CMK (cell line): ENCODE measurements at places on chromosomes 16 and 17.

- DNase-seq: no peak
Measured at GRCh38 chr16:12519986-12520385, 283.7 kb downstream of the CPPED1 start.

GRCh38 chr17:60447375-60447774, 25.1 kb downstream of the CHCT1 start:
- DNase-seq: no peak

DNA sequence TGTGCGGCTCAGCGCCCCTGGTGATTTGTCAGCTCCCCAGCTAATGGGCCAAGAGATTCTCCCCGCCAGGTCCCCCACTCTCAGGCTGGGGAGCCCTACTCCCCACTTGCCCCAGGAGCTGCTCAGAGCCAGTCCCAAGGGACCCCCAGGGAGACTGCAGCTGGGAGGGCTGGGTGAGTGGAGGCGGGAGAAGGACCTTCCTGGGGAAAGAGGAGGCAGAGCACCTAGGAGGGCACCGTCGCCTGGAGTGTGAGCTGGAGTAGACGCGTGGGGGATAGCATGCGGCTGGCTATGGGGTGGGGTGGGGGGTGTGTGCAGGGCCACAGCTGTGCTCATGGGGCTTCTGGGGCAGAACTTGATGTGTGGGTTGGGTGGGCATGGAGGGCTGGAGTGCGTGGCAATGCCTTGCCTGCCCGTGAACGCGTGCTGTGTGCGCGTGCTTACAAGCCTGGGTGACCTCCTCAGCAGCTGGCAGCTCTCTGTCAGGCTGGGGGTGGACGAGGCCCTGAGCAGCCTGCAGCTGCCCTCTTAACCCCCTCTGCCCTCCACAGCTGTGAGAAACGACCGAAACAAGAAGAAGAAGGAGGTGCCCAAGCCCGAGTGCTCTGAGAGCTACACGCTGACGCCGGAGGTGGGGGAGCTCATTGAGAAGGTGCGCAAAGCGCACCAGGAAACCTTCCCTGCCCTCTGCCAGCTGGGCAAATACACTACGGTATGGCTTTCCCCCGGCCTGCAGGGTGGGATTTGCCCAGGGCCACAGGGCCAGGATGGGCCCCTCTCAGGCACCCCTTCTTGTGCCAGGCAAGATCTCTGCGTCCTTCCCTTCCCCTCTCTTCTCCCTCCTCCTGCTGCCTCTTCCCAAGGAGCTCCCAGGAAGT, 12.9 kb downstream of the GJD3 start:
- DNase-seq: no peak

GRCh38 chr17:9205520-9206409, 184.5 kb downstream of the NTN1 start:
- DNase-seq: no peak

DNA sequence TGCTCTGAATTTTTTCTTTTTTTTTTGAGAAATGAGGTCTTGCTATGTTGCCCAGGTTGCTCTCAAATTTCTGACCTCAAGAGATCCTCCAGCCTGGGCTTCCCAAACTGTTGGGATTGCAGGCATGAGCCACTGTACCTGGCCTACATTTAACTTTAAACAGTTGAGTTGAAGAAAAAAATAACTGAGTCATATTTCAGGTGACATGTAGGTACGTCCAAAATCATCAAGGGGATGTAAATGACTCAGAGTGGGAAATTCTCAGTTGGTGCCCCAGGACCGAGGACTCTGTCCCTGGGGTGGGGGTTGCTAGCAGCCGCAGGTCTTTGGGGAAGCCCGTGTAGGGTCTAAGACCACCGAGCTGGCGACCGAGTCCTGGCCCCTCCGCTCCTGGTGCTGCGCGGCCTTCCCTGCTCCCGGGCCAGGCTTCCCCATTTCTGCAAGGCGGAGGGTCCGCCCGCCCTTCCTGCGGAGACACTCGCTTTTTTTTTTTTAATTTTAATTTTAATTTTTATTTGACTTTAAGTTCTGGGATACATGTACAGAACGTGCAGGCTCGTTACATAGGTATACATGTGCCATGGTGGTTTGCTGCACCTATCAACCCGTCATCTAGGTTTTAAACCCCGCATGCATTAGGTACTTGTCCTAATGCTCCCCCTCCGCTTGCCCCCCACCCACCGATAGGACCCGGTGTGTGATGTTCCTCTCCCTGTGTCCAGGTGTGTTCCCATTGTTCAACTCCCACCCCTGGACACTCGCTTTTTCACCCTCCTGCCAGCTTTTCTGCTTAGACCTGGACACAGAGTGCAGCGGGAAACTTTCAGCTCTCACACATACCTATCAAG, 12.7 kb upstream of the N4BP1 start:
- DNase-seq: no peak

DNA sequence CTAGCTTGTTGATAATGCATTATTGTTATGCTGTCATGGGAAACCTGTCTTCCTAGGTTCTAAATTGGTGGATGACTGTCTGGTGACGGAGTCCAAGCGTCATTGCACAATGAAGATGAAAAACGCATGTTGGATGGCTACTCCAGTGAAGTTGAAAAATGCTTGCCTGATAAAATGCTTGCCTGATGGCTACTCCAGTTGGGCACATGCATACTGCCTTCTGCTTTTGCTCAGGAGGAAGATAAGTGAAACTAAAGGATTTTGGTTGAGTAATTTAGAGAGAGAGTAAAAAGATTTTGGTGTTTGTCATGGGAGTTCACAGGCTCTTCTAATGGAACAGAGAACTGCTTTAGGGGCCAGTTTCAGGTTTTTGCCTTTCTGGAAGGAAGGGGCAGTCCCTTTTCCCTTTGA, 118.6 kb downstream of the PRKCA start:
- no peak for DNase-seq

DNA sequence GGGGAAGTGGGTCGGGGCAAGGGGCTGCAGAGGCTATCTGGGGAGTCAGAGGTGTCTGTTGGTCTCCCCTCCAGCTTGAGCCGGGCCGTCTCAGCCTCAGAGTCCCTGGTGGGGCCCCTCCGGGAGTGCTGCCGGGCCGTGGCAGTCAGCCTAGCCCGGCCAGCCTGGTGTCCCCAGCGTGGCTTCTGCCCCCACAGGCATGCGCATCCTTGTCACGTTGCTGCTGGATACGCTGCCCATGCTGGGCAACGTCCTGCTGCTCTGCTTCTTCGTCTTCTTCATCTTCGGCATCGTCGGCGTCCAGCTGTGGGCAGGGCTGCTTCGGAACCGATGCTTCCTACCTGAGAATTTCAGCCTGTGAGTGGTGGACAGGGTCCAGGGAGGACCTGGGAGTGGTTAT, 11.2 kb downstream of the CACNA1G start:
- DNase-seq: no peak

DNA sequence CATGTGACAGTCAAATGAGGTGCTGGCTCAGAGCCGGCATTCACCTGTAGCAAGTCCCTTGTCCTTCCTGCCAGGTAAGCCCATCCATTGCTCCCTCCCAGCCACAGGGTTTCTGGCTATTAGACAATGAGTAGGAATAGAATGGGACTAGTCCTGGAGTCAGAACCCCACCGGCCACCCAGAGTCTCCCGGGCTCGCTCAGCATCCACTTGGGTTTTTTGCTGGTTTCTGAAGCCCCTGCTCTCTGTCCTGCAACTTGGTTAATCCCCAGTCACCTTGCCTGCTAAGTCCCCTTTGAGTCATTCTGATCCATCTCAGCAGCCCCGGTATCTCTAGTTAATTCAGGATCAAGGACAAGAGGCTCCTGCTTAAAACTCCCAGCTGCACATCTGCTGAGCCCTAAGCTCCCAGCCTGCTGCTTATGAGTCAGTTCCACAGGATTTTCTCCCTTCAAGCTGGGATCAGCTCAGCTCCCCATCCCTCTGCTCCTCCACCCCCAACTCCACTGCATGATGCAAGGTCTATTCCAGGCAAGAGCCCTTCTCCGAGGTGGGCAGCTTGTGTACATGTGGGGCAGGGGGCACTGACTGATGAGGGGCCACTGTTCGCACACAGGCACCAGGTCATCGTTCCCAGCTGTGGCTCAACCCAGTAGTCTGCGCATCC, 19.9 kb upstream of the MRPS23 start:
- DNase-seq: no peak

GRCh38 chr16:31874366-31875111, 932 bp downstream of the ZNF267 start:
- DNase-seq: no peak

- DNase-seq: no peak
Measured at GRCh38 chr16:82715160-82715559, 88.4 kb downstream of the CDH13 start.

GRCh38 chr16:58563235-58563634, 47.9 kb downstream of the SETD6 start:
- DNase-seq: no peak

GRCh38 chr16:51166091-51166490, 15.0 kb upstream of the SALL1 start:
- no peak for DNase-seq

DNA sequence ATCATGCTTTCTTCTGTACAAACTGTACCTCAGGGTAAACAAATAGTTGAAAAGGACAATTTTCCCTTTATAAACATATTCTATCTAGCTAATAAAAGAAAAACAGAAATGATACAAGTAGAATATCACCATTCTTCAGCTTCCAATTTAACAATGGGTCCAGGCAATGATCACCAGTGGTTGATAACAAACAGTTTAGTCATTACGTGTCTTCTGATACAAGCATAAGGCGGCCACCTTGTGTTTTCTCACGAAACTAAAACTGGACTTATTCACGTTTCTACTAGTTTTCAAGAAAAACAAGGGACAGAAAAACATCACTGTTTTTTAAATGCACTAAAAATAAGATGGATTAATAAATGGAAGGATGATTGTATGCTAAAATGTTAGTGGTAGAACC, 58.3 kb downstream of the STH start:
- no peak for DNase-seq

GRCh38 chr16:66596986-66597848, 7.3 kb upstream of the CMTM3 start:
- DNase-seq: no peak

DNA sequence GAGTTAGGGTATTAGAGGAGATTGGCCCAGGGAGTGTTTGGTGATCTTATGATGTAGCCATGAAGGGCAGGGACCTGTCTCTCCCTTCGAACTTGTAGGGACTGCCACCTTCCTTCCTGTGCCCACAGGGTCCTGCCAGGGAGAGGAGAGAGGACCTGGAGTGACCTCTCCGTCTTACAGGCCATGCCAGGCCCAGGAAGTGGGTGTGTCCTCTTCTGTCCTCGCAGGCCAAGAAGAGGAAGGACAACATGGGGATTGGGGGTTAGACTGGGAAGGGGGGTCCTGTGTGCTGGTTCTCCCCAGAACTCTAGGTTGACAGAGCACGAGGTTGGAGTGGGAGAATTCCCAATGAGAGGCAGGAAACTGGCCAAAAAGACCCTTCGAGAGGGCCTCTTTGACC, 43.4 kb upstream of the TAC4 start:
- DNase-seq: no peak

DNA sequence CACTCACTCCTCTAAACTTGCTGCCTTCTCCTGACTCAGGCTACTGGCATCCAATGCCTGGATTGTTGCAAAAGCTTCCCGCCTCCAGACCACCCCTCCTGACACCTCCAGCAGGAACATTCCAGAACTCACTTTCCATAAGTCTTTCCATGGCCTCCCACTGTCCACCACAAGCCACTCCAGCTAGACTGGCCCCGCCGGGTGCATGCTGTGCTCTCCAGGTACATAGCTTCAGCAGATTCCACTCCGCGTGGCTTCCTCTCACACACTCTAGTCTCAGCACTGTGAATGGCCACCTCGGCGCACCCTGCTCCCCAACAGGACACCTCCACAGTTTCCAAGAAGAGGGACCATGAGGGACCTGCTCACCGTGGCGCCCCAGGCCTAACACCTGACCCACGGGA, 25.9 kb upstream of the FAAP100 start:
- no peak for DNase-seq

DNA sequence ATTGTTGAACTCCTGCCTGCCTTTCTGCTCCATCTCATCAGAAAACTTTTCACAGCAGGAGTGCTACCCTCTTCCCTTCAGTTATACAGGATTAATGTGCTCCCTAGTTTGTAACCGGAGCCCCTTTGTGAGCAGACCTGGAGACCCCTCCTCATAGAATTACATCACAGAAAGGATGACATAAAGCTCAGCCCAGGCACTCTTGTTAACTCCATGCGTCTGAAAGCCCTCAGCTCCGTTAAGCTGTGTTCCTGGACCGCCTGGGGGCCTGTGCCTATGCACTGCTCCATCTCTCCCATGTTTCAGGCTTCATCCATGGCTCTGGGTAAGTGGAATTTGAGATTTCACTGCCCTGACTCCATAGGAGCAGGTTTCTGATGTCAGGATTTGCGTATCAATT, 7.6 kb downstream of the WSCD1 start:
- no peak for DNase-seq

GRCh38 chr16:24208710-24209109, 47.4 kb upstream of the CACNG3 start:
- DNase-seq: no peak

GRCh38 chr17:77505181-77505639, 364.4 kb downstream of the SEC14L1 start:
- no peak for DNase-seq

DNA sequence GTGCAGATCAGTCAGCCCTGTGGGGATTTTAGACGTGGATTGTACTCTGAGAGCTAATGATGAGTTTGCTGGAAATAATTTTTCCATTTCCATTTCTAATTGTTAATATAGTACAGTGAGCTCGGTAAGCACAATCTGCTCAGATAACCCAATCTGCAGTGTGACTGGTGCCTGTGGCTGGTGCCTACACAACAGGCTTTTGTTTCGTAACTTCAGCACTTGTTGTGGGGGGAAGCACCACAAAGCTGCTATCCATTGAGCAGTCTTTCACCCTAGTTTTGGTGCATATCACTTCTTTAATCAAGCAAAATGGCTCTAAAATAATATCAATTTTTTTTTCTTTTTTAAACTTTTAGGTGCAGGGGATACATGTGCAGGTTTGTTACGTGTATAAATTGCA, 534.9 kb upstream of the HSBP1 start:
- no peak for DNase-seq

- DNase-seq: no peak
Measured at GRCh38 chr17:69854225-69854780, 220.7 kb upstream of the KCNJ16 start.

GRCh38 chr16:14618566-14618965, 11.5 kb downstream of the PARN start:
- DNase-seq: no peak

DNA sequence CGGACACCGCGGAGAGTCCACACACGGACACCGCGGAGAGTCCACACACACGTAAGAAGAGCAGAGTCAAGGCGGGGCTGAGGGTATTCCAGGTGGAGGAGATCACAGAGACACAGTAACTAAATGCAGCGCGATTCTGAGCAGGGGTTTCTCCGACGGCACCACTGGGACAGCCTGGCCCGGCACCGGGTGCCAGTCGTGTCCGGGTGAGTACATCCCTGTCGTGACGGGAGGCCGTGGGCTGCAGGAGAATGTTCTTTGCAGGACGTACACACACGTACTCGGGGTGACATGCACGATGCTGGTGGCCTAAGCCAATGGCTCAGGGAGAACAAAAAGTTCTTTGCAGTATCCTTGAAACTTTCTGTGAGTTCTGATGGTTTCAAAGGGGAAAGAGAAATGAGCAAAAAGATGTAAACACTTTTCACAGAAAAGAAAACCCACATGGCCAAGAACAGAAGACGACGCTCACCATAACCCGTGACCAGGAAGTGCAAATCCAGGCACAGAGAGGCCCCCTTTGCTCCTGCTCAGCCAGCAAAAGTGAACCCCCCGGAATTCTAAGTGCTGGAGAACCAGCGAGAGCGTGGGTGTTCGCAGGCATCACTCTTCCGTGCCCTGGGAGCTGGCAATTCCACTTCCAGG, 53.7 kb upstream of the METRNL start:
- no peak for DNase-seq

- no peak for DNase-seq
Measured at GRCh38 chr17:28421787-28422305, 15.8 kb upstream of the SLC46A1 start.

- DNase-seq: no peak
Measured at GRCh38 chr16:79902351-79902750, 301.8 kb upstream of the MAF start.
